ENCODE measurements at places on chromosomes 3 and 15.
A peak's percentile ranks its signal among the peaks of the same experiment; 100 is the strongest.

- no peak for DNase-seq
Observed at GRCh38 chr3:52136513-52136912, 17.7 kb downstream of the POC1A start.

GRCh38 chr3:126947429-126947828 is 35.5 kb upstream of the PLXNA1 start:
- no peak for DNase-seq

- DNase-seq: peak; percentile 51
Observed at GRCh38 chr3:172107403-172107802, 68.0 kb downstream of the FNDC3B start.

DNA sequence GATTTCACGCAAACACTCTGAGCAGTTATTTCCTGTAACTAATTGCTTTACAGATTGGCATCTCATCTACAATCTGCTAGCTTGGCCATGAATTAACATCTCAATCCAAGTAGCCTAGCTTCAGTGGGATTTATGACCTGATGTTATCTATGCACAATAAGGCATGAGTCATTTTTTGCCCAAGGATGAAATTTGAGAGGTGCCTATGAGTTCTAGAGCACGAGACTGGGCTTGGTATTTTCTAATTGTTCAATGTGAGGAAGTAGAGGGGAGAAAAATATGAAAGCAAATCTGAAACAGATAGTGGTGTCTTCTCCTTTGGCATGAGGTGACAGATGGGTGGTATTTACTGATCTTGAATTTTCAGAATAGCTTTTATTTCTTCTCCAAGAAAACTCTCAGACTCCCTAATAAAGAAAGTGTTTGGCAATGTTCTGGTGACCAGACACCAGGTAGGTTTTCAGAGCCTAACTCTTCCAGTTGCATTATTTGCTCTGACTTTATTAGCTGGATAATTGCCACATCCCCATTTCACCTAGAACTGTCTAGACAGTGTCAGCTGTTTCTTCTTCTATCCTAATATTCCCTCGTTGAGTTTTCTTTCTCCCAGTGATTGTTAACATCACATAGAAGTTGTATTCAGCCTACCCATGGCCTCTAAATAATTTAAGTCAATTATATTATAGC is 301.0 kb upstream of the UMPS start:
- DNase-seq: no peak

GRCh38 chr3:179192542-179192941 is 44.4 kb downstream of the PIK3CA start:
- DNase-seq: no peak

DNA sequence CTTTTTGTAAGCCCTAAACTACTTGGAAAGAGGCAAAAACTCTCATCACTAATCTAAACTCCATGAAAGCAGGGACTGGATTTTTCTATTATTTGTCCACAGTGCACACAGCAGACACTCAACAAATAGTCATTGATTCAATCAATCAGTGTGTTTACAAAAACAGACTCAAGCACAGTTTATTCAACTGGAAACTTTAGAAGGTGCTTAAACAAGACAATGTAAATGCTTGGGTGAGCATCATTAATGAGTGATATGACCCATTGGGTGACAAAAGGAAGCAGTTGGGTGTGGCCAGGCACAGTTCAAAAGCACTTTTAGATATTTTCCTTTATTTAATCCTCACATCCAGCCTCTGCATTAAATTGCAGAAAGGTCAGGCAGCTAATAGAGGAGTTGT is 32.0 kb upstream of the PPP4R2 start:
- DNase-seq: no peak

DNA sequence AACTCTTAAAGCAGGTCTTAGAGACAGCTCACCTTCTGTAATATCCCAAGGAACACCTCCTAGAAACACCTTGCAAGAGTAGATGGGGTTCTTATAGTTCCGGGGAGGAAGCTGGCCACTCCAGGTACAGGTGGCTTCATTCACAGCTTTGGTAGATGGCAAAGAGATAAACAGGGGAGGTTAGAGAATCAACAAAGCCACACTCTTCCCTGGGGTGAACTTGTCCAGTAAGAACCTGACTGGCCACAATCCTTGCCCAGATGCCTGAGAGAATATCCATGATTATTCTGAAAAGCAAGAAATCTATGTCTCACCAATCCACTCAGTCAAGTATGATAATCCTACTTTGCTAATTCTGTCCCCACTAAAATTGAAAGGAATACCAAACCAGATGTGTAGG is 13.6 kb upstream of the RPS17 start:
- DNase-seq: no peak

DNA sequence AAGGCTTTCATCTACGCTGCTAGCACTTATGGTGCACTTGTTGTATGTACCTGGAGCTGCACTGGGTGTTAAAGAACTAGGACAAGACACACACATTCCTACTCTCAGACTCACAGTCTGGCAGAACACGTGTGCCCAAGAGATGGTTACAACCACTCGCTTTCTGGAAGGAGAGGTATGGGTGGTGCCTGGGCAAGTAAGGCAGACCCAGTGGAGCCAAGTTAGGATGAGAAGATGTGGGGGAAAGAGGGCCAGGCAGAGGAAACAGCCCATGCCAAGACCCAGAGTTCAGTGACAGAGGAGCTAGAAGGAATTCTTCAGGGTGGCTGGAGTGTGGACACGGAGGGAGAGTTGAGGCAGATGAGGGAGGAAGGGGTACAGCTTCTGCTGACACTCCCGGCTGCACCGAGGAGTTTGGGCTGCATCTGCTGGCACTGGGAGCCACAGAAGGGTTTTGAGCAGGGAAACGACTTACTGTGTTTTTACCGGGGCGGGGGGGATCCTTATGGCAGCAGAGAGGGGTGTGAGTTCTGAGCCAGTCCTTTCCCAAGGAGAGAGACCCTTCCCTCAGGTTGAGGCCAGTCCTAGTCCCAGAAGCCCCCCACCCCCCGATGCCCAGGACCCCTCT is 59.0 kb downstream of the GRIP2 start:
- DNase-seq: no peak

DNA sequence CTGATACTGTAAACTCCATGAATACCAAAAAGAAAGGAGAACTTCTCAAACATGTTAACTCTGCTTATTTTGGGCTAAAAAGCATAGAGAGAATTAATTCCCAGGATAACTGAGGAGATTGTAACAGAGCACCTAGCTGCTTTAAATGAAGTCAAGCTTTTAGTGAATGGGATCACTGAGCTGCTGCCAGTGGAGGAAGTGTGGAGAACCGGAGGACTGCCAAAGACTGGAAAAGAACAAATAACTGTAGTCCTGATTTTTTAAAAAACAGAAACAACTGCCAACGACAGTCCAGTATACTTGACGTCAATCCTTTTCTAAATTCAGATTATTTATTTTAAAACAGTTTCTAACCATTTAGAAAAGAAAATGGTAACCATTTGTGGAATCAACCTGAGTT is 3.3 kb downstream of the C3orf70 start:
- no peak for DNase-seq

DNA sequence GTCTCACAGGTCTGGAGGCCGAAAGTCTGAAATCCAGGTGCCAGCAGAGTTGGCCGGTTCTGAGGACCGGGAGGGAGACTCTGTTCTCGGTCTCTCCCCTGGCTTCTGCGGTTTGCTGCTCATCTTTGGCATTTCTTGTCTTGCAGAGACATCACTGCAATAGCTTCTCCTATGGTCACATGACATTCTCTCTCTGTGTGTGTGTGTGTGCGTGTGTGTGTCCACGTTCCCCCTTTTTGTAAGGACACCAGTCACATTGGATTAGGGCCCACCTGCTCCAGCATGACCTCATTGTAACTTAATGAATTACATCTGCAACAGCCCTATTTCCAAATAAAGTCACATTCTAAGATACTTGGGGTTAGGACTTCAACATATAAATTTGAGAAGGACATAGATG is 12.4 kb upstream of the ATP10A start:
- DNase-seq: no peak

DNA sequence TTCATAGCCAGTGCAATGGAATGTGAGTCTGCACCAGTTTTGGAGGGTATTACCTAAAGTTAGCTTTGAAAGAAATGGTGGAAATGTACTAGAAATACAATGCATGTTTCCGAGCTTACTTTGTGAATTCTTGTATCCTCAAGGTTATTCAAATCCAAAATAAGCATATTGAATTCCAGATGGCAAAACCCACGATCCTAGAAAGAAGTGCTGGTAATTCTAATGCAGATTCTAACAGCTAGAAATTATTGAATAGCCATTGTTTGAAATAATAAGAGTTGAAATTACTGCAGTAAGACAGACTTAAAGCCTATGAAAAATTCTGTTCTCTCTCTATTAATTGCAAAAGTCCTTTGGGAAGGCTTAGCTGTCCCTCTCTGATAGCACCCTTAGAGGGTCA is 258.4 kb downstream of the CHL1 start:
- no peak for DNase-seq

GRCh38 chr3:10757821-10758130 is 58.3 kb upstream of the SLC6A11 start:
- DNase-seq: no peak

- DNase-seq: no peak
Observed at GRCh38 chr3:85298032-85298431, 339.2 kb downstream of the CADM2 start.

GRCh38 chr3:172222478-172223071 is 183.2 kb downstream of the FNDC3B start:
- DNase-seq: no peak

GRCh38 chr3:114112696-114113095 is 56.2 kb downstream of the QTRT2 start:
- DNase-seq: no peak

GRCh38 chr3:73228437-73228836 is 167.0 kb downstream of the EBLN2 start:
- DNase-seq: no peak

- DNase-seq: no peak
Observed at GRCh38 chr3:55122312-55122711, 194.5 kb upstream of the LRTM1 start.

GRCh38 chr3:183818706-183819624 is 6.4 kb downstream of the MAP6D1 start:
- DNase-seq: no peak

All from stimulated activated CD4-positive, alpha-beta T cell treated with anti-CD3 and anti-CD28 coated beads, Interleukin-2, amount 100 ng/mL, for 48 hours (primary cell).